ENCODE measurements at places on chromosomes 5 and 9.

DNA sequence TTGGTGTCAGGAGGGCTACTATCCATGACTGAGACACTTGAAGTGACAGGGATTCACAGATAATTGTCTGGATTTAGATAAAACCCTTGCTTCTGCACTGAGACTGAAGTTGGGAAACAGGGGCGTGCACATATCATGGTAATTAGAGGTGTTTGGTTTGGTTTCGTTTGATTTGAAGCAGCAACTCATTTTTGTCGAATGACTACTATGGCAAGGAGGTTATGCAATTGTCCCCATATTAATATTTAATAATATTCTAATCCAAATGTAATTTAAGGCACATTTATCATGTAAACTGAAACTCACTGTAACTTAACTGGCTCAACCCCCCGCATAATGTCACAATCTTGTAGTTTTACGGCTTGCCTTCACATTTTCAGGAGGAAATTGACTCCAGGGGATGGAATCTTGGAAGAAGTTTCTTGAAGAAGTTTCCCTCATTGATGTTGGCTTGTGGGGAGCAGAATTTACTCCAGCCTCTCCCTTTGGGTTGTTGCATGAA, 12.5 kb downstream of the ZNF366 start:
- no peak for DNase-seq

DNA sequence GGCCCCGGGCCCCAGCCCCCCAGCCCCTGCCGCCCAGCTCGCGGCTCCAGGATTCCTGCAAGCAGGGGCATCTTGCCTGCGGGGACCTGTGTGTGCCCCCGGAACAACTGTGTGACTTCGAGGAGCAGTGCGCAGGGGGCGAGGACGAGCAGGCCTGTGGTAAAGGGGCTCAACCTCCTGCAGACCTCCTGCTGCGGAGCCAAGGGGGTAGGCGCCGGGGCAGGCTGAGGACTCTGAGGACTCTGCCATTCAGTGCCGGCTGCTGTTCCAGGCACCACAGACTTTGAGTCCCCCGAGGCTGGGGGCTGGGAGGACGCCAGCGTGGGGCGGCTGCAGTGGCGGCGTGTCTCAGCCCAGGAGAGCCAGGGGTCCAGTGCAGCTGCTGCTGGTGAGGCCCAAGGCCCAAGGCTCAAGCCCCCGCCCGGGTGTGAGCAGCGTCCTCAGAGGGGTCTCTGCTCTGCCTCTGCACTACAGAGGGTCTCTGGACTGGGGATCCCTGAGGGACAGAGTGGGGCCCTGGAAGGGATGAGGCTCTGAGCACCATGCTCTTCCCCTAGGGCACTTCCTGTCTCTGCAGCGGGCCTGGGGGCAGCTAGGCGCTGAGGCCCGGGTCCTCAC, 3.4 kb downstream of the MAMDC4 start:
- DNase-seq = no peak

DNA sequence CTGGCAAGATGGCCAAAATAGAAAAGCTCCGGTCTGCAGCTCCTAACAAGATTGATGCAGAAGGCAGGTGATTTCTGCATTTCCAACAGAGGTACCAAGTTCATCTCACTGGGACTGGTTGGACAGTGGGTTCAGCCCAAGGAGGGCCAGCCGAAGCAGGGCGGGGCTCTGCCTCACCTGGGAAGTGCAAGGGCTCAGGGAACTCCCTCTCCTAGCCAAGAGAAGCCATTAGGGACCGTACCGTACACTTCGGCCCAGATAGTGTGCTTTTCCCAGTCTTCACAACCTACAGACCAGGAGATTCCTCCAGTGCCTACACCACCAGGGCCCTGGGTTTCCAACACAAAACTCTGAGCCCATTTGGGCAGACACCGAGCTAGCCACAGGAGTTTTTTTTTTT, 277.8 kb downstream of the SLCO4C1 start:
- no peak for DNase-seq

- no peak for DNase-seq
Observed at GRCh38 chr5:30239331-30240022, 954.0 kb upstream of the CDH6 start.

DNA sequence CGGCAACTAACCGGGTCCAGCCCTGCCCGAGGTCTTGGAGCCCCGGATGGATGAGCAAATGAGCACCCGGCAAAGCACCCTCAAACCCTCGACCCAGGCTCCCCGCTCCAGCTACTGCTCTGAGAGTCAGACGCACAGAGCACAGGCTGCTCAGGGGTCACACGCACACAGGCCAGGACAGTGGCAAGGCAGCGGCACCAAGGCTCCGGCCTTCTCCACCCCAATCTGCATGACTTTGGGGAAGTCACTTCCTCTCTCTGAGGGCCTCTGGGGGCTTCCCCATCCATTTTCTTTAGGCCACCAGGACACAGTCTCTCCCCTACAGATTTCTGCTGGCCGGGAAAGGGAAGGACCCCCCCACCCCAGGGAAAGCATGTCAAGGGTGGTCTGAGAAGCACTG, 18.0 kb downstream of the LHX2 start:
- no peak for DNase-seq

- no peak for DNase-seq
Observed at GRCh38 chr9:109419531-109419930, 78.6 kb downstream of the PTPN3 start.

DNA sequence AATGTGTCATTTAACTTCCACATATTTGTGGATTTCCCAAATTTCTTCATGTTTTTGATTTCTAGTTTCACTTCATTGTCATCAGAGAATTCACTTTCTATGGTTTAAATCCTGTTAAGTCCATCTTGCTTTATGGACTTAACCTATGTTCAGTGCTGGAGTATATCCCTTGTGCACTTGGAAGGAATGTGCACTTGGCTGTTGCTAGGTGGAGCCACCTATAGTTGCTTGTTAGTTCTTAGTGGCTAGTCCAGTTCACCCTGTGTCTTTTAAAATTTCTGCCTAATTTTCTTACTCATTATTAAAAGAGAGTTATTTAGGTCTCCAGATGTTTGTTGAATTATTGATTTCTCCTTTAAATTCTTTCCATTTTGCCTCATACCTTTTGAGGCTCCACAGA, 1472.5 kb upstream of the CDH6 start:
- no peak for DNase-seq

GRCh38 chr5:35313291-35313690, 83.0 kb upstream of the PRLR start:
- no peak for DNase-seq

DNA sequence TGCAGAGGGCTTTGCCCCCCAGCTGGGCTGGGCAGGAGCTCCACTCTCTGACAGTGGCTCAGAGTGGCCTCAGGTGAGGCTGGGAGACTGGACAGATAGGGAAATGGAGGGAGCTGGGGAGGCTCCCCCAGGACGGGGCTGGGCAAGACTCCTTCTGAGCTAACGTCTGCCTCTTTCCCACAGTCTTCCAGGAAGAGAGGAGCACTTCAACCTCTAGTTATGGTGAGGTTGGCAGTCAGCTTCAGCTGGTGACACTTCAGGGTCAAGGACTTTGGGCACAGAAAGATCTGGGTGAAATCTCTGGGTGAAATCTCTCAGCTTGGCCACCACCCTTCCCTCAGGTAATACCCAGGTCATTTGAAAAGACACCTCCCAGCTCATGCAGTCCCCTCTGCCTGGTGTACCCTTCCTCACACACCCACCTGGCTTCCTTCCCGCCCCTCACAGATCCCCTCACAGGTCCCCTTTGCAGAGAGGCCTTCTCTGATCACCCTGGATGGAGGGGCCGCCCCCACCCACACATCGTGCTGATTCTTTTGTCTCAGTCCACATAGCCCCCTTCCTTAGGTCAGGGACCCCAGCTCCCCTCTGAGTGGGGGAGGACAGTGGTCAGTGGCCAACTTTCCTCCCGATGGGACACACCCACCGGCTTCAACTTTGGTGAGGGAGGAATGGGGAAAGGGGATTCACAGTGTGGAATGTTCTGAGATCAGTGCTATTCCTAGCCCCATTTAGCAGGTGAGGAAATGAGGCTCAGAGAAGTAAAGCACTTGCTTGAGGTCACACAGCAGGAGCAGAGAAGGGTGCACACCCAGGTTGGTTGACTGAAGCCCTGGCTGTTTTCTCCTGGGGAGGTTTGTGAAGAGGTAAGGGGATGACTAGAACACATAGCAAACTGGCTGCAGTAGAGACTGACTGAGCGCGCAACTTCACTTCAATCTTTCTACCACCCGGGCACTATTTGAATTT, 15.8 kb upstream of the NEURL1B start:
- peak; percentile 48 for DNase-seq

DNA sequence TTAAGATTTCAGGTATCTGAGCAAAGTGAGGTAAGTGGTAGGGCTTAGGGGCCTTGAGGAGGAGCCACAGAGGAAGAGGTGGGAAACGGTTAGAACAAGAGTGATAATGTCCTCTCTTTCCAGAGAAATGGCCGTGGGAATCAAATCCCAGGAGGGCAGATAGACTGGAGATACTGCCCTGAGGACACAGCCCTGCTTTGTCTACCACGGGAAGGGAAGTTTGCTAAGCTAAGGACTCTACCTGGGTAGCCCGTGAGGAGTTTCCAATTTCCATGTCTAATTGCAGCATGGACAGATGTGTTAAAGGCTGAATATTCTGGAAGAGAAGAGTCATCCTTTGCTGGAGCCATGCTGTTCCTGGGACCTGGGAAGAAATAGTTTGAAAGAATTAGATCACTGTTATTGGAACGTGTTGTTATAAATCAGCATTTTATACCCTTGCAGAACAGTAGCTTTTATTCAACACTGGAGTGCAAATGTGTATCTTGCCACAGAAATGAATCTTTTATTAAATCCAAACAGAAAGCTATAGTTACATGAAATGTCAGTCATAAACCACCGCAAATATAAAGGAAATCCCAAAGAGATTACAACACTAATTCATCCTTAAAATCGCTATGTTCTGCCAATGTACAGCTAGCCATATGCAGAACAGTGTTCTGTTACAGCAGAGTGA, 133.2 kb upstream of the LHFPL2 start:
- DNase-seq = no peak

GRCh38 chr5:1230551-1230950, 5.4 kb downstream of the SLC6A18 start:
- DNase-seq = no peak

DNA sequence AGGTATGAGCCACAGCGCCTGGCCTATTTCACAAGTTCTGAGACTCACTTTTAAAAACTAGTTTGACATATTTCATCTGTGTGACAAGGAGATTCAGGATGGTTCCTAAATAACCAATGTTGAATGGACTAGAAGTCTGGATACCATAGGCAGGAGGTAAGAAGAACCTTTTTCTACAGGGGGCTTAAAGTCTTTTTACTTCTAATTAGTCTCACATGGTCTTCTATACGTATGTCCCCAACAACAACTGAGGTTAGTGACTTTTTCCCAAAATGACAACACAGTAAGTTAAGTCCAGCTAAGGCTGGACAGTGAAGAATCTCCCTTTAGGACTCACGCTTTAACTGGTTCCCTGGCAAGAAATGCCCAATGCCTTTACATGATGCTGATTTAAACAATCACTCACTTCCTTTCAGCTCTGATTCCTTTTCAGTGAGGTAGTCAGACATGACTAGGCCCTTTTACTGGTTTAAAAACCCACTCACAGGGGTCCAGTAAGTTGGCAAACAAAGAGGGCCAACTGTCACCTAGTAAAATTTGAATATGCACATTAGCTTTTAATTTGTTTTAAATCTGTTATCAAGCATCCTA, 12.1 kb upstream of the HAUS6 start:
- no peak for DNase-seq

- DNase-seq = no peak
Observed at GRCh38 chr5:88660264-88660946, 222.6 kb downstream of the MEF2C start.

- no peak for DNase-seq
Observed at GRCh38 chr5:180804129-180804618, 1.6 kb upstream of the MGAT1 start.

- no peak for DNase-seq
Observed at GRCh38 chr5:148949841-148950470, 112.9 kb downstream of the SH3TC2 start.

DNA sequence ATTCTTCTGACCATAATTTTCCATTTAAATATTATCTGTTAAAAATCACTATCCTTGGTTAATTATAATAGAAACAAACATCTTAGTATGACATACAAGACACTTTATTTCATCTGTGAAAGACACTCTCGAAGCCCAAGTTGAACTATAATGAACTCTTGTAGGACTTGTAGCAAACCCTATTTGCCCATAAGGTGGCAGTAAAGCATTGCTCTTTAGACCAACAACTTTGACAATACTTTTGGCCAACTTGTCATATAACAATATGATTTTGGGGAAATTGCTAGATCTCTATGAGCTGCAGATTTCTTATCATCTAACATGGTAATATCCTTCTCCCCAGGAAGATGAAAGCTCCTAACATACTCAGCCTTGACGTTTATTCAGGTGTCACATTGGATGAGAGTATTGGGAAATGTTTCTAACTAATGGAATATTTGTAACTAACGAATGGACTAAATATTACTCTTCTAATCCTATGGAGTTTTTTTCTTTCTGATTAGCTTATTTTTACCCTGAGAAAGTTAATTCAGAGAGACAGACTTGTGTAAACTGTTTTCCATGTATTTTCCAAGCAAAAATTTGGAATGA, 11.0 kb downstream of the SPINK14 start:
- DNase-seq = no peak

DNA sequence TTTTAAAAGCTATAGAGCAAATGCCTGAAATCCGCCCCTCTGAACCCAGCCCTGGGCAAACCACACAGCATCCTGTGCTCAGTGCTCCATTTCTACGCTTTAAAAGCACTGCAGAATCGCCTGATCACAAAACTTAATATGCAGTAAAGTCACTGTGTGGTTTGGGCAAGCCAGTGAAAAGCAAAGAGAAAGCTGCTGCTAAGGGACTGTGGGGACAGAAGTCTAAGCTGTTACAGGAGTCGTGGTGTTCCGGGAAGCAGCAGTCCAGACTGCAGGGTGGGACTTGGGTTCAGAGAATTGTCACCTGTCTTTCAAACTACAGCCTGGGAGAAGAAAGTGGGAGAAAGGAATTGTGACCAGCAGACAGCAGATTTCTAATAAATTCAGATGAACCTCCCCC, 8.2 kb downstream of the RAPGEF1 start:
- peak; percentile 73 for DNase-seq

- DNase-seq = no peak
Observed at GRCh38 chr9:134219646-134220060, 55.3 kb upstream of the RNU6ATAC start.

DNA sequence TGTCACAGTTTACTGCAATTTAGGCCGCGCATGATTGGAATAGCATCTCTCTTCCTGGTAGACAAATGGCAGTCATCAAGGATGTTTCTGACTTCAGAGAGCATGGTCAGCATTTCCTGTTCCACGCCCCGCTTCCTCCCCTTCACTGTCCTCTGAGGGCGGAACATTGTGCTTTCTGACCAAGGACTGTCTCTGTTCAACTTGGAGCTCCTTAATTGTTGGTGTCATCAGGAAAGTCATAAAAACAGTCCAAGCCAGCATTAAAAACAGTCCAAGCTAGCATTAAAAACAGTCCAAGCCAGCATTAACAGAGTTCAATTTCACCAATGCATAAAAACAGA, 301.3 kb upstream of the IRX4 start:
- no peak for DNase-seq

GRCh38 chr5:40790947-40791593, 7.1 kb downstream of the PRKAA1 start:
- no peak for DNase-seq

GRCh38 chr9:136082496-136083361, 12.4 kb downstream of the NACC2 start:
- no peak for DNase-seq

GRCh38 chr9:107367727-107368502, 84.8 kb downstream of the RAD23B start:
- no peak for DNase-seq

- DNase-seq = no peak
Observed at GRCh38 chr5:177230660-177231059, 72.9 kb downstream of the RAB24 start.

Data from activated effector memory CD4-positive, alpha-beta T cell treated with anti-CD3 and anti-CD28 coated beads, Interleukin-2, amount 50 U/mL, for 16 hours (primary cell).